Suppressor macrophage treated with lipopolysaccharide for 1 hour (primary cell): ENCODE measurements at places on chromosomes 16 and 17.

DNA sequence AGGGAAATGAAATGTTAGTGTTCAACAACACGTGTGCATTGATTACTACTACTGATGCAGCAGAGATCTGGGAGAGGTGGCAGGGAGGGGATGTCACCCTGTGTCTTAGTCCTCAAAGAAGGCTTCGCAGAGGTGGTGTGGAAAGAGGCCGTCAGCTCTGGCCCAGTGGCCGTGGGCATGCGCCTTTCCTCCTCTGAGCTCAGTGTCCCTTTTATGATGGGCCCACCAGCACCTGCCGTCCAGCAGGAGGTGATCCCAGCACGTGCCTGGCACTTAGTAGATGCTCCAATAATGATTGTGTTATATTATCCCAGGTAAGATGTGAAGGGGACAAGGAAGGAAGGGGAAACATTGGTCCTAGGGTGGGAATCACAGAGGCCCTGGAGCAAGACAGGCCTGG is 106.2 kb downstream of the CLEC16A start:
- DNase-seq, result no peak

- DNase-seq, result peak; percentile 35
Observed at GRCh38 chr17:15038656-15039055, 226.5 kb downstream of the PMP22 start.

DNA sequence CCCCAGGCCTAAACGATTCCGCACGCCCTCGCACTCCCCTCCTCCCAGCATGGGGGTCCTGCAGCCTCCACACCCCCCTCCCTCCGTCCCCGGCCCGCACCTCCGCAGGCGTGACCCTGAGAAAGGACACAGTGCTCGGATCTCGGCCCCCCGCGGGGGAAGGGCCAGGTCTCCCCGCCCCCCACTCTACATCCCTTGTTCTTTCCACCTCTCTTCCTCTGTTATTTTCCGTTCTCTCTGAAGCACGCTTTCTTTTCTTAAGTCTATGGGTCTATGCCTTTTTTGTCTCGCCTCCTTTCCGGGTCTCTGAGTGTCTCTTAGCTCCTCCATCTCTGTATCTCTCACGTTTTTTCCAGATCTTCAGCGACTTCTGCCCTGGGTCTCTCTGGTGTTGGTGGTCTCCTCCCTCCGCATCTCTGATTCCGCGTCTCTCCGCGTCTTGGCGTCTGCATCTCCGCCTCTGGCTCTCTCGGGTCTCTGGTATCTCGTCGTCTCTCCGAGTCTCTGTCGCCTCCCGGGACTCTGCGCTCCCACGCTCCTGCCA is 2.1 kb upstream of the HES7 start:
- DNase-seq, result no peak

DNA sequence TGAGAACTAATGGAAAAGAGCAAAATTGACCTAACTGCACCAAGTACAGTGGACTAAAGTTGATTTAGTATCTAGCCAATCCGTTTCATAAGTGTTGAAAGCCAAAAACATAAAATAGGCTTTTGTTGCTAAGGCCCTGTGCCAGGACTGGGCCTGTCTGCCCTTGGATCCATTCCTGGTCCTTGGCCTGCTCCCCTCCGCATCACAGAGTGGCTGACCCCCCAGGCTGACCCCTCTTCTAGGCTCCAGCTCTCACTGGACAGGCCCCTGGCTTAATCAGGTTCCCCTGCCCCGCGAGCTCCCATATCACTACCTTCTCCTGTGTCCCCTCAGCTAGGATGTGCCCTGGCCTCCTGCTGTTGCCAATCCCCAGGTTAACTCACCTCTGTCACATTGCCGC is 313.6 kb upstream of the MYOCD start:
- DNase-seq, result no peak

GRCh38 chr16:66004699-66005098 is 361.8 kb upstream of the CDH5 start:
- no peak for DNase-seq

GRCh38 chr17:647324-648197 is 67.1 kb downstream of the VPS53 start:
- no peak for DNase-seq

DNA sequence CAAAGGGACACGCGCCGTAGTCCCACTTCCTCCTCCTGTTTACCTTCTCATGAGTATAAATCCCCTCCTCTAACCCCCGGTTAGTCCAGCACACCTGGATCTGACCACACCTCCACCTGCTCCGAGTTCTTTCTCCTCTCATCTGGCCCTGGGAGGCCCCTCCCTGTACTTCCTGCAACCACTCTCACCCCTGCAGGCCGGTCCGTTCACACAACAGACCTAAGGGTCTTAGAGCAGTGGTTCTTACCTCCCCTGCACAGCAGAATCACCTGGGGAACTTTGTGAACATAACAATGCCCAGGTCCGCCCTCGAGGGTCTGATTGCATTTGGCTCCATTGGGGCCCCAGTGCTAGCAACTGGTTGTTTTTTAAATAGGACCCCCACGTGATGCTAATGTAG is 24.8 kb downstream of the TMEM114 start:
- DNase-seq, result no peak

DNA sequence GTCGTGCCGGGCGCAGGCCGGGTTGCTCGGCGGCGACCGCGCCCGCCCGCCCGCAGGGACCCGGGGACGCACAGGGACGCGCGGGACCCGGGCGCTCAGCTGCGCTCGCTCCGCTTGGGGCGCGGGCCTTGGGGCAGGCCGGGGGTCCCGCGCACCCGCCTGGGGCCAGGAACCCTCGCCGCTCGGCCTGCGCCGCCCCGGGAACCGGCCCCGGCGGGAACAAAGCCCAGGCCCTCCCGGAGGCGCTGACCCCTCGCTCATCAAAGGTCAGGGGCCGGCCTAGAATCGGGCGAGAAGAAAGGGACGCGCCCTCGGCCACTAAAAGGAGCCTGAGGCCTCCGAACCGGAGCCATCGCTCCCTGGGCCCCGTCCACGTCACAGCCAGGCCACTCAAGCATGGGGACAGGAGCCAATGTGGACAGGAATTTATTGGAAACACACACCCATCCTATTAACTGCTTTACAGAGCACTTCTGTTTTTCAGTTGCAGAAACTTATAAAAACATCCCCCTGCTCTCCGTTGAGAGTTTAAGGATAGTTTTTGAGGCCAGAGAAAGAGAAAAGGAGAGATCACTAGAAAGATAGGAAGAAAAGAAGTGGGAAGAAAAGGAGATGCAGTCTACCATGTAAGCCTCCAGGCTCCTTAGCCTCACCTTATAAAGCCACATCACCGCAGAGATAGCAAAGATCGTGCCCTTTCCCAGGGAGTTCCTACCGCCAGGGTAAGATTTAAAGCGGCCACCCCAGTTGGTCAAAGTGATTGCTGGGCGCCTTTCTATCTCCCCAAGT is 558 bp upstream of the ZFHX3 start:
- DNase-seq, result peak; percentile 54

GRCh38 chr16:72800524-72801161 is 247.3 kb downstream of the ZFHX3 start:
- DNase-seq, result no peak

DNA sequence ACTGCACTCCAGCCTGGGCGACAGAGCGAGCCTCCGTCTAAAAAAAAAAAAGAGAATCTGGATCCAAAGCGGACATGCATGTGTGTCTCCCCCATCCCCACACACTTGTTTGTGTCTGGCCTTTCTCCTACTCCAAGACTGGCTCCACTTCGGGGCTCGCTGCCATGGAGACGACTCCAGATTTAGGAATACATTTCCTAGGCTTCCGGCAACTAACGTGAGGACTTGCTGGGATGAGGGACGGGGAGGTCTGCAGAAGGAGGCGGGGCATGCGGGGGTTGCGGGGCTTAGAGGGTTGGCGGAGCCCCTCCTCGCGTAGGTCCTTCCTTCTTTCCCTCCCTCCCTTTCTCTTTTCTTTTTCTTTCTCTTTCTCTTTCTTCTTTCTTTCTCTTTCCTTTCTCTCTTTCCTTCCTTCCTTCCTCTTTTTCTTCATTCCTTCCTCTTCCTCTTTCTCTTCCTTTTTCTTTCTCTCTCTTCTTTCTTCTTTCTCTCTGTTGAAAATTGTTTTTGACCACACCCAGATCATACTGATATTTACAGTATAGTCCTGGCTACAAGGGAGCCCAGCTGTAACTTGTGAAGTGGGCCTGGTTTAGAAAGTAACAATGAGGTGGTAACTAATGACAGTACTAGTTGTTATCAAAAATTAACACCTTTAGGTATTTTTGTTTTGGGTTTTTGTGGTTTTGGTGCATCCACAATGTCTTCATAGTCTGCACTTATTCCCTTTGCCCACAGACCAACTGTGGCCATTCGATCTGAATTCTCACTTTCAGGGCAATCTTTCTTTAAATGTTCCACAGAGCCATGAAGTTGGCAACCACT is 25.2 kb downstream of the MIS12 start:
- DNase-seq, result no peak

DNA sequence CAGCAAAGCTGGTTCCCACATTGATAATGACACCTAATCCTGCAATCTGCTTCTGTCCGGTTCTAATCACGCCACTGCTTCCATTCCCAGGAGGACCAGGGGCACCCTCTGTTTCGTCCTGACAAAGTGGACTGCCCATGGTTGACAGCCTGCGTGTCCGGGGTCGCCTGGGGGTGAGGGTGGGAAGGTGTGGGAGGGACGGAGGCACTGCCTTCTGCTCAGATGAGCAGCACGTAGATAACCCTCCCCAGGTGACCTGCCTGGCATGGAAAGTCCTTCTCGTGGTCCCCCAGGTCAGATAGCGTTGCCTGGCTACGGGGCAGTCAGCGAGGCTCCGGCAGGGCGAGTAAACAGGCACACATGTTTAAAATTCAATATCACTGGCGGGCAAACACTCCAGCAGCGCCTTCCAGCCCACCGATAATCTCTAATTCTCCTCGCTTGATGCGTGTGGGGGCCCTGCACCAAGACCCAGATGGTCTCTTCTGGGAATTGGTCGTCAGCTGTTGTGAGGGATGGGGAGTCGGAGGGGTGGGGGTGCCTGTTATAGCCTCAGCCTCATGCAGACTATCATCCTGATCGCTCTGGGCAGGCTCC is 132.2 kb downstream of the RAP1GAP2 start:
- DNase-seq, result no peak

DNA sequence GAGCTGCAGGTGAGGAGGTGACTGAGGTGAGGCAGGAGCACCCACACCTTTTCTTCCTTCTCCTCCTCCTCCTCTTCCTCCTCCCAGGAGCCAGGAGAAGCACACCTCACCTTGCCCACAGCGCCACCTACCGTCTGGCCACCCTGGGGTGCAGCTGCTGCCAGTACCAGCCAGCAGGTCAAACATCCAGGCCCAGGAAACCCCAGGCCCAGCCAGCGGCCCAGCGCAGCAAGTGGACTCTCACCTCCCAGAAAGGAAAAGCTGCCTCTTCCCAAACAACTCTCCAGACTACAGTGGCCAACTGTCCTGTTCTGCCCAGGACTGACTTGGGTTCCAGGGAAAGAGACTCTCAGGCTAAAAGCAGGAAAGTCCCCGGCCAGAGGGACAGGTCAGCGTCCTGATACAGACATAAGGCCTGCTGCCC is 22.7 kb downstream of the PEMT start:
- DNase-seq, result peak; percentile 46

- peak; percentile 19 for DNase-seq
Observed at GRCh38 chr17:50815400-50815799, 20.0 kb upstream of the WFIKKN2 start.

GRCh38 chr16:84048270-84048669 is 5.7 kb upstream of the SLC38A8 start:
- DNase-seq, result no peak

- peak; percentile 41 for DNase-seq
Observed at GRCh38 chr17:19873346-19873745, 5.6 kb upstream of the ULK2 start.

DNA sequence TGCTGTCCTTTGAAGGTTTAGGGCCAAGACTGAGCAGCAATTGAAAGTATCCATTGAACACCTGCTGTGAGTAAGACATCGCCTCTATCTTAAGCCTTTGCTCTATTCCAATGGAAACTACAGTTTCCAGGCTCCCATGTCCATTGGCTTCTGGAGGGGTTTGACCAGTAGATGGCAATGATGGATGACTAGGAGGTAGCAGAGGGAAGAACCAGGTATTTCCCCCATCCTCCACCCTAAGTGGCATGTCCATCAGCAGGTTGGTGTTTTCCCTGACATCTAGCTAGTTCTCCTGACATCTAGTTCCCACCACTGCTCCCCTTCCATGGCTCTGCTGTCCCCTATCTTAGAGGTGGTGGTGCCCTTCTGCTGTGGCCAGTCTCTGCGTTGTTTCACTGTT is 58.7 kb downstream of the CENPV start:
- DNase-seq, result no peak

DNA sequence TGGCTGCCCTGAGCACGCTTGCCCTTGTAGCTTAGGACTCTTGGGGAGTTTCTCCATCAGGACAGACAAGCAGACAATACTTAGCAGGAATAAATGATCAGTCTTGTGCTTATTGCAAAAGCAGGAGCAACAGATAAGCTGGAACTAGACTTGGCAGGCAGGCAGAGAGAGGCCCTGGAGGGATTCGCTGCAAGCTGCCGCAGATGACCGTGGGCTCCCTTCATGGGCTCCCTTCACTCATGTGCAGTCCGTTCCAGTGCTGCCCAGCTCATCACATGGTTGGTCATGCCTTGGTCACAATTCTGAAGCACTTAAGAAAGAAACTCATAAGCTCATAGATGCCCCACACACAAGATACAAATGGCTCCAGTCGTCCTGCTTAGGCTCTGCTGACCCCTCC is 2.4 kb upstream of the SLC5A10 start:
- DNase-seq, result no peak

- DNase-seq, result no peak
Observed at GRCh38 chr16:66845791-66846221, 1.6 kb downstream of the CA7 start.

DNA sequence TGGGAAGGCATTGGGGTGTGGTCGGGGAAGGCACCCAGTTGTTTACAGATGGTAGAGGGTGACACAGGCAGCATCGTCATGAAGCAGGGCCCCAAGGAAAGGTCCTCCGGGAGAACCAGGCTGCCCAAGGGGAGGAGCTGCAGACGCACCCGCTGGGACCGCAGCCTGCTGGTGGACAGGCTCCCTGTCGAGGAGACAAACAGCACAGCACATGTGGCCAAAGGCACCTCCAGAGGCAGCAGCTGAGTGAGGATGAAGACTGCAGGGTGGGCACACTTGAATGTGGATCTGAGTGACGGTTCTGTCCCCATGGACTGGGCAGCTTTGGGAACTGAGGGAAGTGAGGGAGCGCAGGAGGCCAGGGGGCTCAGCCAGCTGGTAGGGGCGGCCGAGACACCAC is 12.4 kb downstream of the CHMP1A start:
- DNase-seq, result no peak

- DNase-seq, result no peak
Observed at GRCh38 chr17:55090079-55090492, 121.5 kb downstream of the STXBP4 start.

DNA sequence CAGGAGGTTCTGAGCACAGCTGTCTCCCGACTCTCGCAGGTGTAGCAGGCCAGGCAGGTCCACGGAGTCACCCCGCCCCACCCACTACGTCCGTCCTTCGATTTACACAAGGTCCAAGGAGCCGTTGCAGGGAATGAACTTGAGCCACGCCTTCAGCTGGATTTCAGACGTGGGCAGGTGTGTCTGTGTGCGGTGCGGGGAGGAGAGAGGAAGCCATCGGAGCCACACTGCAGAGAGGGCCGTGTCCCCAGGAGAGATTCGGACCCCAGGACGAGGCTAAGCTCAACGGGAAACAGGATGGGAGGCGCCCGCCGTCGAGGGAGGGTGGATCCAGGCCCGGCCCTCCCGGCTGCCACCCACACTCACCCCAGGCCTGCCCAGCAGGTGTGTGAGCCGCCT is 50.3 kb downstream of the RPH3AL start:
- no peak for DNase-seq
